Thyroid gland (tissue), 4 donors: ENCODE measurements at places on chromosomes 6 and 20.

DNA sequence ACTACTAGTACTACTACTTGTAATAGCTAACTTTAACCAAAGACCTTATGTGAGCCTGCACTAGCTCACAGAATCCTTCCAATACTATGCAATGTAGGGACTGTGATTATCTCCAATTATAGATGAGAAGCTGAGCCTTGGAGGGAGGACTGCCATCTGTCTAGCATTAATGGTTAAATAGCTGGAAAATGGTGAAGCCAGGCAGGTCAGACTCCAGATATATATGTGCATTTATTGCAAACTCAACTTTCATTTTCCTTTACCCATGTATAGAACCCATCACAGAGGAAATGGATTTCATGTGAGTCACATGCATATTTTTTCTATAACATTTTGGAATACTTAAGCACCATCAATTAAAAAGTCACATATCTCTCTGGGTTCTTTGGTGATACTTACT is 229.9 kb downstream of the BCAS1 start:
- DNase-seq: no peak

DNA sequence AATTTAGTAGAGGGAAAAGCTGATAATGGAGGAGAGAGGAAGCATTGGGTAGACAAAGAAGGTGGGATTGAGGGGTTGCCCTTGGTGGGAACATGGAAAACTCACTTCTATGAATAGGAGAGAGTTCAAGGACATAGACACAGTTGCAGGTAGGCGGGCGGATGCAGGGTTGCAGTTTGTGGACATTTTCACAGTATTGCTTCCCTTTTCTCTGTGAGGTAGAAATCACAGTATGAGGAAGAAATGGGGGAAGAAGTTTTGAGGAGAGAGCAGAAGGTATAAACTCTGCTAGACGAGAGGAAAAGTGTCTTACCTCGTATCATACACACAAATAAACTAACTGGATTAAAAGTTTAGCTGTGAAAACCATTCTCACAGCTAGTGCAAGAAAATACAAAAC is 200.7 kb upstream of the ECI2 start:
- DNase-seq: no peak

- peak; percentile 92 for DNase-seq
These were observed 1.3 kb downstream of the TUBB start for GRCh38 chr6:30721198-30722024.

- no peak for DNase-seq
These were observed 3.0 kb downstream of the ADGRF4 start for GRCh38 chr6:47701363-47701762.

- DNase-seq: no peak
These were observed 1.2 kb upstream of the RIPOR3 start for GRCh38 chr20:50692552-50692933.

- peak; percentile 50 for DNase-seq
These were observed 916 bp downstream of the TRIM27 start for GRCh38 chr6:28922821-28923317.

DNA sequence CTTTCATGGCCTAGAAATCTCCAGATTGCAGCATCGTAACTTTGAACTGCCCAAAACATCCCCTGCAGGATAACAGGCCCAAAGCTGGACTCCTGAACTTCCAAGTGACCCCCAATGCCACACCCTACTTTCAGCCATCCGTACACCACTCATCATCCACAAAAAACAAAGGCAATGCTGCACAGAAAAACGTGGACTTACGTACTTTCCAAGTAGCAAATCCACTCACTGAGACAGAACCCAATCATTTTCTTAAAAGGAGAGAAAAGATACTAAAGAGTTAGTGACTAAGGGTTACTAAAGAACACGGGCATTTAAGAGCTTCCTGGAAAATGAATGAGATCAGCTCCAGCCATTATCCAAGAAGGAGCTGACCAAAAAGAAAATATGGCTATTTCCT is 211.0 kb downstream of the WDR27 start:
- no peak for DNase-seq
